Kidney (tissue), 22 donors: ENCODE measurements at places on chromosomes 12 and 14.

DNA sequence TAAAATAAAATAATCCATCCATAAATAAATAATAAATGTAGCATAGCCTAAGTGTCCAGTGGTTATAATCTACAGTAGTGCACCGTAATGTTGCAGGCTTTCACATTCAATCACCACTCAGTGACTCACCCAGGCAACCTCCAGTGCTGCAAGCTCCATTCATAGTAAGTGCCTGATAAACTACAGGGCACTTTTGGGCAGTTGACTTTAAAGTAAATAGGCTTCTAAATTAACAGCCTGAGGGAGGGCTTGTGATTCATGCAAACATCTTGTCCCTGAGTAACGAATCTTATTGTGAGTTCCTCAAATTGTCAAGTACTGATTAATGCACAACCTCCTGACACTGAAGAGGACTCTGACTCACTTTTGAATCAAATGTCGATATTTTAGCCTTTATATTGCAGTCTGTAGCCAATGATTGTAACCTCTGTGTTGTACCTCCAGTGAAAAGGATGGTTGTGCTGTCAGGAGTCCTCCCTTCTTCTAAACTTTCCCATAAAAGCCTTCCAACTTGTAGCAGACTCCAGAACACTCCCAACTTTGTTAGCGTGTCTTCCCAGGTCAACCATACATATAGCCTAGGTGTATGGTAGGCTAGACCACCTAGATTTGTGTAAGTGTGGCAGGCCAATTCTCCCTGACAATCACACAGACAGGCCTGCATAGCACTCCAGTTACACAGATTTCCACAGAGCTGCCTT is 55.0 kb upstream of the BICD1 start:
- no peaks in the 10 kb centered on the region for H3K27me3 ChIP-seq
- no peak overlapping the region for H3K27ac ChIP-seq
- no peaks in the 10 kb centered on the region for H3K4me1 ChIP-seq
- H3K36me3 ChIP-seq = no peaks in the 10 kb centered on the region

- H3K36me3 ChIP-seq = no peaks in the 10 kb centered on the region
- peak; percentile 71 for DNase-seq
- peaks cover 9% of the 10 kb centered on the region for H3K4me1 ChIP-seq
These were observed 295.7 kb upstream of the FKBP4 start for GRCh38 chr12:2498964-2499500.

GRCh38 chr12:75623631-75624154 is 112.3 kb upstream of the KRR1 start:
- H3K27ac ChIP-seq = no peak overlapping the region
- H3K4me3 ChIP-seq = no peak overlapping the region
- H3K4me1 ChIP-seq = no peaks in the 10 kb centered on the region
- H3K36me3 ChIP-seq = no peaks in the 10 kb centered on the region

DNA sequence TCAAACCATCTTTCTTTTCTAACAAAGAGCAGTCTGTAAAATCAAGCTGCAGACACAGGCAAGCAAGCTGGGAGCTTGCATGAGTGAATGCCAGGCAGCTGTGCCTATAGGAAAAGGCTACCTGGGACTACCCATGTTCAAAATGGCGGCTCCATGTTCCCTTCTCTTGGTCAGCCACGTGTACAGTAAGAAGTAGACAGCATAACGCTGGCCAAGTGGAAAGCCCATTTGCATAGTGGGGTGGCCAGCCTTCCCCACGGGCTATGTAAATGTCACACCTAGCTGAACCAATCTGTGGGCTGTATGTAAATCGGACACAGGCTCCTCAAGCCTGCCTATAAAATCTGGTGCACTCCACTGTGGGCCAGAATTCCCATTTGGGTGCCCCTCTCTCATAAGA is 117.1 kb downstream of the SYT10 start:
- H3K27me3 ChIP-seq = no peaks in the 10 kb centered on the region
- H3K4me3 ChIP-seq = no peak overlapping the region
- DNase-seq = no peak
- no peak overlapping the region for H3K27ac ChIP-seq

- H3K4me1 ChIP-seq = no peaks in the 10 kb centered on the region
- no peaks in the 10 kb centered on the region for H3K27me3 ChIP-seq
- H3K27ac ChIP-seq = no peak overlapping the region
- DNase-seq = no peak
These were observed 118.0 kb upstream of the CDKN3 start for GRCh38 chr14:54278665-54279295.

- no peak overlapping the region for H3K27ac ChIP-seq
- no peaks in the 10 kb centered on the region for H3K36me3 ChIP-seq
- no peaks in the 10 kb centered on the region for H3K4me1 ChIP-seq
These were observed 86.9 kb downstream of the BCAT1 start for GRCh38 chr12:24861766-24862540.

GRCh38 chr14:22715186-22715812 is 51.2 kb upstream of the OXA1L start:
- no peak overlapping the region for H3K4me3 ChIP-seq
- H3K27me3 ChIP-seq = peaks cover 4% of the 10 kb centered on the region
- no peak for DNase-seq
- no peaks in the 10 kb centered on the region for H3K4me1 ChIP-seq
- no peaks in the 10 kb centered on the region for H3K36me3 ChIP-seq

GRCh38 chr14:95496111-95496681 is 20.3 kb downstream of the SYNE3 start:
- no peak overlapping the region for H3K4me3 ChIP-seq
- no peak for DNase-seq
- H3K27ac ChIP-seq = no peak overlapping the region
- no peaks in the 10 kb centered on the region for H3K27me3 ChIP-seq
- no peaks in the 10 kb centered on the region for H3K36me3 ChIP-seq
